ENCODE measurements at places on chromosomes 13 and 19.

GRCh38 chr13:31674051-31674450 is 65.3 kb upstream of the RXFP2 start:
- no peak for DNase-seq

GRCh38 chr13:40221460-40222201 is 444.8 kb downstream of the FOXO1 start:
- DNase-seq: no peak

DNA sequence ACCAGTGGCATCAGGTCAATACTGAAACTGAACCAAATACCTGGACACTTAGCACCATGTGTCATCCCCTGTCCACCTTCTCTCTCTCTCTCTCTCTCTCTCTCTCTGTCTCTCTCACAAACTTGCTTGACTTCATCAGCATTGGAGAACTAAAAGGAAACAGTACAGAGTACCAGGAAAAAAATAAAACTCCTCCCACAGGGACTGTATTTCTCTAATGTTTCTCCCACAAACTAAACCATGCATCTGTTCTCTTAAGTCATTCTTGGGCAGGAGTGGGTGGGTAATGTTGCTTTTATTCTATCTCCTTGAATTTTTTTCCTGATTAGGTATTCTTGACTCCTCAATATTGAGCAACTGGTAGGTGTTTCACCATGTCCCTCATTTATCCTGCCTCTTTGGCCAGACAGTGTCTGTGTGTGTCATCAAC is 112.9 kb upstream of the CACNA1A start:
- DNase-seq: no peak

GRCh38 chr19:48656840-48657474 is 11.0 kb upstream of the CA11 start:
- no peak for DNase-seq

GRCh38 chr19:4268816-4269430 is 10.1 kb upstream of the SHD start:
- DNase-seq: no peak

- no peak for DNase-seq
Observed at GRCh38 chr13:74835579-74835978, 646.4 kb downstream of the TBC1D4 start.

DNA sequence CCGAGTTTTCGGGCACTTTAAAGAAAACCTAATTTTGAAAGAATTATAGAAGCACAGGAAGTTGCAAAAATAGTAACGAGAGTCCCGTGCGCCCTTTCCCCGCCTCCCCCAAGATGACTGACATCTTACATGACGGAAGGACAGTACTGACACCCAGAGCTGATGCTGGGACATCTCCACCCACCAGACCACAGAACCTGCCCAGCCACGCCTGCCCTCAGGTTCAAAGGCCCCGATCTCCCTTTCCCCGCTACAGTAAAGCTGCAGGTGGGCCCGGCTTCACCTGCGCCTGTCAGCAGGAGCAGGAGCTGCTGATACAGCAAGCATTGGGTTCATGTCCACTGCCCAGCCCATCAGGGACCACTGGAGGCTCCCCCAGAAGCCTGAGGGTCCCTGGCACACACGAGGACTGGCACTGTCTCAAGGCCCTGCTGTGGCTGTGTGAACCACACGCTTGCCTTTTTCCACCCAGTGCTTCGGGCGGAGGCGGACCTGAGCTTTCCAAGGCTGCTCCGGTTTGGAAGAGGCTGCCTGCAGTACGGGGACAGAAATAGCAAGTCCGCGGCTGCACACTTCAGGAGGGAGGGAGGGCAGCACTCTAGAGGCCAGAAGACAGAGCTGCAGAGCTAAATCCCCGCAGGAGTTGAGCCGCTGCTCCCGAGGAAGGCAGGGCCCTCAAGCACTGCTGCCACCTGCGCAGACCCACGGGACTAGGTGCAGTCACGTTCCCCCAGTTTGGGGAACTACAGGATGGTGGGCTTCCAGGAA is 8.7 kb downstream of the MAP2K2 start:
- no peak for DNase-seq

- no peak for DNase-seq
Observed at GRCh38 chr19:12295191-12295590, 508 bp upstream of the ZNF44 start.

DNA sequence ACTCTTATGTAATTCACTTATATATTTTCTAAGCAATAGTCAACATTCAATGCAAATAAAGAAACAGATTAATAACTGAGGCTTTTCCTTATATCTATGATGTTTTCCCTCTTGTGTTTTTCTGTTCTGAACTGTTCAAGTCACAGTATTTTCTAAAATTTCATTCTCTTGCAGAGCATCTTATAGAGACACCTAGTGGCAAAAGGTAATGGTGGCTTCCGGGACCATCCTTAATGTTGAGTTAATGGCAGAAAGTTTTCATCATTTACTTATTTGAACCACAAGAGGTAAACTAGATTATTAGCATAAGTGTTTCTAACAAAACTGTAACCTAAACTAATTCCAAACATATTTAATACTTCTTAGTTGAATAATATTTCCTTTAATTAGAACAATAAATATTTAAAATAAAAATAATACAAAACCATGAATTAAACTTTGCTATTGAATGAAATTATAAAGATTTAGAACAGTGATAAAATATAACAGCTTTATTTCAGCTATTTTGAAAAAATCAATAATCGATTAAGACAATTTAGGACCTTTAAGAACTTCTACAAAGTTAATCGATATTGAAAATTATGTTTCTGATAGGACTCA is 1.7 kb upstream of the SLITRK5 start:
- DNase-seq: no peak

DNA sequence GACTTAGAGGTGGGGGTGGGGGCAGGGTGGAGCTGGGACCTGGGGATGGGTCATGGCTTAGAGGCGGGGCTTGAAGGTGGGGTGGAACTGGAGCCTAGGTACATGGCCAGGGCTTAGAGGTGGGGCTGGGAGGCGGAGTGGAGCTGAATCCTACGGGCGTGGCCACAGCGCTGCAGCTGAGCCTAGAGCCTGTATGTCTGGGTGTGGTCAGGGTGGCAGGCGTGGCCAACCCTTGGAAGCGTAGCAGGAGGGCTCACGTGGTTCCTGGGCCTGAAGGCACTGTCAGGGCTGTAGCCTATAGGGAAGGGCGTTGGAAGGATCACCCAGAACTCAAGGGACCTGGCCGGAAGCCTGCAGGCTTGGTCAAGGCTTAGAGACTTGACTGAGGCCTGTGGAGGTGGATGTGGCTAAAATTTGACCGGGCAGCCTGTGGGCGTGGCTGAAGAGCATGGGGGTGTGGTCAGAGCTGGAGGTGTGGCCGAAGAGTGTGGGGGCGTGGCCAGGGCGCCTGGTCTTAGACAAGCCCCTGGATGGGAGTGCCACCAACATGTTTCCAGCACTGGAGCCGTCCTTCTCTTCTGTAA is 24.3 kb downstream of the COLGALT1 start:
- no peak for DNase-seq

DNA sequence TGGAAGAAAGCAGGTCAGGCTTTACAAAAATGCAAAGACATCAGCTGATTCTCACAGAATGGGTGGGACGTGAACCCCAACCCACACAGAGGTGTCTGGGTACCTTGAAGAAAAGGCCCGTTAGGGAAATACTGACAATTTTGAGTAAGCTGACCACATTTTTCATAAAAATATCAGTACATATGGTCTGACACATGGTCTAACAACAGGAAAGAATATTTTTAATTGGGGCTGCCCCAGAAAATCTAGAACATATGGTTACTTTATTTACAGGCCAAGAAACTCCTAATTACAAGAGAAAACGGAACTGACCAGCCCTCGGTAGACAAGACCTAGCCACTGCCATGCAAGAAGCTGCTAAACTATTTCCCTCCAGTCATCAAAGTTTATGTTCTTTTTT is 48.7 kb upstream of the ITM2B start:
- DNase-seq: no peak

GRCh38 chr19:28444362-28444761 is 768.6 kb downstream of the UQCRFS1 start:
- no peak for DNase-seq

DNA sequence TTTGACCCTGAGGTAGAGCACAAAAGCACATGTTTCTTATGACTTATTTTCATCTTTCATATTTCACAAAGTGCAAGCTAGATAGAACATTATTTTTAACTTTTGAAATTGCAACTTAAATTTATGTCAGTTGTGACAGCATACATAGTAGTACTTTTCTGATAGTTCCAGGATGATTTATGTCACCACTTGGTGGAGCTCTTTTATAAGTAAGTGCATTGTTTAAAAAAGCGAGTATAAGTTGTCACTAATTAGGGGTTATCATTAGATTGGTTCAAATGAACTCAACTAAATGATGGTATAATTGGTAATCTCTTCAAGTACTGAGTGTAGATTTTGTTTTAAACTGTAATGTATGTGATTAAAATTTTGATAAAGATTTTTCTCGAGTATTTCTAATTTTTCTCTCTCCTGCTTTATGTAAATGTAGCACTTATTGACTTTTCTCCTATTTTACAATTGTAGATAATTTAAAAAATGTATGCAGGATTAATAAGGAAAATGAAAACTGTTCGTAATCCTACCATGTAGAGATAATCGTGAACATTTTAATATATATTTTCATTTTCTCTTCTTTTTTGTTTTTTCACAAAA is 31.1 kb downstream of the RB1 start:
- no peak for DNase-seq

- DNase-seq: no peak
Observed at GRCh38 chr13:52862358-52863206, 14.1 kb upstream of the PCDH8 start.

DNA sequence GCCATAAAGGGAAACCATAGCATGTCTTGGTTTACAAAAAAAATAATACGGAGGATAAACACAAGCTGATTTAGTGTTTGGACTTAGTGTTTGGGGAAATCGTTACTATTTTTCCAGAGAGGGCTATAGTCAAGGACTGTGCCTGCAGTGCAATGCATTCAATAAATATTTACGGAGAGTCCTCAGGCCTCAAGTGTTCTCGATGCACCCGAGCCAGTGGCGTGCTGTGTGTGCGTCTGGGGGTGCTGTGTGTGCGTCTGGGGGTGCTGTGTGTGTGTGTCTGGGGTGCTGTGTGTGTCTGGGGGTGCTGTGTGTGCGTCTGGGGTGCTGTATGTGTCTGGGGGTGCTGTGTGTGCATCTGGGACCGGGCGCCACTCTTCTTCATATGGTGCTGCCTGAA is 71.7 kb upstream of the GTF3A start:
- DNase-seq: no peak

GRCh38 chr13:34431827-34432581 is 510.1 kb upstream of the NBEA start:
- no peak for DNase-seq

GRCh38 chr19:31255831-31256592 is 93.2 kb downstream of the TSHZ3 start:
- no peak for DNase-seq

DNA sequence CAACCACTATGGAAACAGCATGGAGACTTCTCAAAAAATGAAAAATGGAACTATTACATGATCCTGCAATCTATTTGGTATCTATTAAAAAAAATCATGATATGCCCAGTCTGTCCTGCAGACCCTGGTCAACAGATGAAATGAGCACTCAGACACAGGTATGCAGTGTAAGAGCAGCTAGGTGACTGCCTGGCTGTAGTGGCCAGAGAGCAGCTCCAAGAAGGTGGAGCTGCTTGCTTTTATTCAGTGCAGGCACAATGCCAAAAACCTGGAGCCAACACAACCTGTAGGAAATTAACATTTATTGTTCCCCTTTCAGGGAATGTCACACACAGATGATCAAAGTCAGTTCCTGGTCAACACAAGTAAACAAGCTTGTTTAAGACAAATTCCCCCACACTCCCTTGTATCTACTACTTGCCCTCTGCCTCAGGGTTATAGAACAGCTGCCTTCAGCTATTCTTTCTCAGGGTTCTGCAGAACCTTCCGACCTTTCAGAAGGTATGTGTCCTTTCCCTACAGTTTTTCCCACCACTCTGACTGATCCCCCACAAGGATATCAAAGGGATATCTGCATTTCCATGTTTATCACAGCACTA is 933.7 kb upstream of the SLITRK5 start:
- no peak for DNase-seq

DNA sequence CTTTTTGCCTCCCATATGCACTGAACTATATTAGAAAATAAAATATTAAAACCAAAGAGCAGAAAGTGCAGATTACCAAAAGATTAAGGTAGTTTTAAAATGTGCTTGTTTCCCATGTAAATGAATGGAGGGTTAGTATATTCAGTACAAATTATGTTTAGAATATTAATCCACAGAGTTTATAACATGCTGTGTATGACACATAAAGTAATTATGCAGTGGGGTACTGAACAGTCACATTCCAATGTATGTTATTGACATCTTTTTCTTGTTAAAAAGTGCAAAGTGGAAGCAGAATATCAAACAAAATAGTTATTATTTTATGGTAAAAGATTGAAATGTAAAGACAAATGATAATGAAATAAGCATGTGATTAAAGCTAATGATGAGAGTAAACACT is 79.3 kb downstream of the GPC6 start:
- DNase-seq: no peak

DNA sequence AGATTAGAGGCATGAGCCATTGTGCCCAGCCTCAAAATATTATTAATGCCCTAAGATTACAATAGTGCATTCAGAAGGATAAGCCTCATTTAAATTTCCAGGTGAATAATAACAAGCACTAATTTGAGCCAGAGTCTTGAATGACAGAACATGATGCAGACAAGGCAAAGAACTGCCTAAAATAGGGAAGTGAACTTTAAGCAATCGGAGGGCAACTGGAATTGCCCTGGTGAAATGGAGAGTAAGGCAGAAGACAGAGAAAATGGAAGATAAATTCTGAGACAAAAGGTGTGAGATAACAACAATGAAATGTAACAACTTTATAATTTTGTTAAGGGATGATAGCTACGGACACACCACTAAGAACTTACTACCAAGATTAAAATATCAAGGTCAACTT is 199.9 kb downstream of the DIAPH3 start:
- no peak for DNase-seq

GRCh38 chr13:20528452-20528851 is 2.8 kb upstream of the CRYL1 start:
- no peak for DNase-seq

DNA sequence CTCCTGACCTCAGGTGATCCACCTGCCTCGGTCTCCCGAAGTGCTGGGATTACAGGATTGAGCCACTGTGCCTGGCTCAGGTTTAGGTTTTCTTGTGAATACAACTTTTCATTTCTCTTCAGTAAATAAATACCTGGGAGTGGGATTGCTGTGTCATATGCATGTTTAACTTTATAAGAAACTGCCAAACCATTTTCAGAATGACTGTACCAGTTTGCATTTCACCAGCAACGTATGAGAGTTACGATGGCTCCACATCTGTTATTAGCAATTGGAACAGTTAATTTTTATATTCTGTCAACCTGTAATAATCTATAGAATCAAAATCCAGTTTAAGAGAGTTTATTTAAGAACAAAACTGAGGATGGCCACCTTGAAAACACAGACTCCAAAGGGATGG is 52.2 kb downstream of the TEX26 start:
- DNase-seq: no peak

GRCh38 chr13:84821261-84821660 is 939.0 kb upstream of the SLITRK1 start:
- DNase-seq: no peak

All from activated CD8-positive, alpha-beta memory T cell treated with anti-CD3 and anti-CD28 coated beads for 48 hours (primary cell).